ENCODE measurements at places on chromosomes 2 and 18. TPM values are rescaled to one million over a fixed set of nuclear protein-coding genes. Genes with fewer than 3 reads are reported as not detected.

The DLX2 gene
- 0.17 TPM for total RNA-seq

The TLX2 gene
- total RNA-seq = 0.58 TPM

The MLPH gene
- 18.0 TPM for total RNA-seq

The THSD7B gene
- total RNA-seq = not detected

The PKP4 gene
- total RNA-seq = 49.6 TPM

The ACAA2 gene
- 57.6 TPM for total RNA-seq

The GREB1 gene
- total RNA-seq = 2.2 TPM

The SGPP2 gene
- not detected for total RNA-seq

The ALKAL2 gene
- total RNA-seq = not detected

The TGIF1 gene
- 87.4 TPM for total RNA-seq

The LBX2 gene
- 6.3 TPM for total RNA-seq

The PDE1A gene
- total RNA-seq = 26.5 TPM

The AMMECR1L gene
- 12.9 TPM for total RNA-seq

The GDF7 gene
- total RNA-seq = not detected

The ZEB2 gene
- total RNA-seq = 79.4 TPM

The PTPRN gene
- 3.6 TPM for total RNA-seq

The UBXN2A gene
- total RNA-seq = 13.5 TPM

The POLR1B gene
- total RNA-seq = 12.5 TPM

The NOL4 gene
- total RNA-seq = not detected

The SCYGR4 gene
- not detected for total RNA-seq

The CNGA3 gene
- 0.17 TPM for total RNA-seq

The GAD1 gene
- total RNA-seq = 0.33 TPM

The LIMS3 gene
- total RNA-seq = 2.3 TPM

The UPP2 gene
- total RNA-seq = not detected

The UGT1A10 gene
- total RNA-seq = not detected

The XDH gene
- total RNA-seq = 1.3 TPM

The C1GALT1C1L gene
- 1.0 TPM for total RNA-seq

The TUBA3E gene
- not detected for total RNA-seq

The NEU4 gene
- not detected for total RNA-seq

The MAL gene
- total RNA-seq = 0.17 TPM

The NPHP1 gene
- 5.1 TPM for total RNA-seq

The MYL12B gene
- total RNA-seq = 307 TPM

The FAM237A gene
- not detected for total RNA-seq

The CREG2 gene
- total RNA-seq = 0.83 TPM

The RPRM gene
- 0.15 TPM for total RNA-seq

All from smooth muscle cell of trachea (primary cell).